ENCODE measurements at places on chromosomes 4 and X.

DNA sequence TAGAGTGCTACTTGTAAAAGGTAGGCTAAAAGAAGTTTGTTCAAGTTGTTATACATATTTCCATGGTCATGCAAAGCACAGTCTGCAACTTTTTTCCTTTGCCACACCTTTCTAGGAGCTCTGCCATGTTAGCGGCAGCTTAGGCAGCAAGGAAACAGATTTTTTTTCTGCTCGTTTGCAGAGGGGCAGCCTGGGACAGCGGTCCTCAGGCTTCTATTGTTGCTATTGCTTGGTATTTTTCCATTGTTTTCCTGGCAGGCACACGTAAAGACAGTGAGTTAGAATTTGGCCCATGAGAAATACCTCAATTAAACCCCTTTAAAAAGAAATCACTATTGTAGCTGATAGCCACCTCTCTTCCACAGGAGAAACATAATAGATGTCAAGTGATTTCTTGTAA is 391.4 kb downstream of the SH2D1A start:
- DNase-seq, result no peak

DNA sequence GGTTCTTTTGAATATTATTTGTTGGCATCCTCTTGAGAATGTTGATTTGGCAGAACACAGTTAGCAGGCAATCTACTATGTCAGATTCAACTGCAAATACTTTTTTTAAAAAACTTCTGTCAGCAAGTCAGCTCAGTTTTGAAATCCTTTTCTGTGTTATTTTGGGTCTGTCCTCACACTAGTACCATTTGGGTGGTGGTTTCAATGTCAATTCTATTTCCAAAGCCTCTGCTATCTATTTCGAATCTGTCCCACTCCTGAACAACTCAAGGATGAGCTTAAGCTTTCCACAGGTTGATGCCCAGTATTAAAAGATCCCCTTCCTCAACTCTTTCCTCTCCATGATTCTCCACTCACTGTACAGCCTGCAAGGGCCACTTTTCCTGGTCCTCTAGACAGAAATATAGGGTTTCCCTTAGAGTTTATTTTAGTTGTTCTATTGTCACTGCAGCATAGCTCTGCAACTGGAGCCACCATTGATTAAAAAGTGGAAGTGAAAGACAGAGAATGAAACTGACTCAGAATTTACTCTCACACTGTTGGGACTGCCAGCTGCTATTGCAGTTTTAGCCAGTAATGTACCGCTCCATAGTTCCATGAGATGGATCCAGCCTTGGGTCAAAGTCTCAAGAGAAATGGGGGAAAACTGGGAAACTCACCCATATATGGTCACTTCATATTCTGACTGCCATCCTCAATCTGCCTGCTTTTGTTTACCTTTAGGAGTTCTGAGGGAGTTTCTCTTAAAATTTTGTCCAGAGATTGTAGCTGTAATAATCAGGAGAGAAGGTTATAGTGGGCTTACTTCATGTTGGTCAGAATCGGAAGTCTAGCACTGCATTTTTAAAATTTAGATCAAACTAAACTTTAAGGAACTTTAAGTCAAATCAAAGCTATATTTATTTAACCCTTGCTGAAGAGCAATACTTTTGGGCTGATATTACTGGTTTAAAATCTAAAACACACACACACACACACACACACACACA is 14.6 kb downstream of the HDX start:
- DNase-seq, result no peak

- DNase-seq, result no peak
Observed at GRCh38 chrX:97498093-97498492, 614.4 kb downstream of the RPA4 start.

GRCh38 chr4:155319516-155319915 is 57.2 kb downstream of the MAP9 start:
- no peak for DNase-seq

GRCh38 chrX:84362184-84362838 is 139.9 kb downstream of the HDX start:
- no peak for DNase-seq

GRCh38 chr4:124450851-124451250 is 261.7 kb downstream of the ANKRD50 start:
- no peak for DNase-seq

DNA sequence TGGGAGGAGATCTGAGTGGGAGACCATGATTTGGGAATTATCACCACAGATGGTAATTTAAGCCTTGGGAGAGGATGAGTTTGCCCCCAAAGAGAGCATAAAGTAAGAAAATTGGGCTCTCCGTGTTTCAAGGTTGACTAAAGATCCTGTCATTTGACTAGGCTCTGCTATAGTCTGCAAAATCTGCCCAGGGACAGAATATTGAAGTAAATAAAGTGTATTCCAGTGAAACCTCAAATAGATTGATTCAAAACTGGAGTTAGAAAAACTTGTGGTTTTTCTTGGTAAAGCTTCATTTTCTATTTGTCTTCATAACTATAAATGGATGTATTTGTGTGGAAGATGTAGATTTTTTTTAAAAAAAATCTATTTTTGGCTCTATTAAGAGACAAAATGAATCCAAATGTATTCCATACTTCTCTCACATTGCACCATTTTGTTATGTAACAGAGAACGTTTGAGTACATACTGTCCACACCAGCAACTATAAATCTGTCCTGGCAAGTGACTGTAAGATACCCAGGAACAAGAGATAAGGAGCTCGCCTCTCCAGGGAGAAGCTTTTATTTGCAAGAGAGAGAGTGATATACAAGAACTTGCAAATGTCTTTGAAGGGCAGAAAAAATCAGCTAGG is 170.2 kb downstream of the CBR4 start:
- DNase-seq, result no peak

DNA sequence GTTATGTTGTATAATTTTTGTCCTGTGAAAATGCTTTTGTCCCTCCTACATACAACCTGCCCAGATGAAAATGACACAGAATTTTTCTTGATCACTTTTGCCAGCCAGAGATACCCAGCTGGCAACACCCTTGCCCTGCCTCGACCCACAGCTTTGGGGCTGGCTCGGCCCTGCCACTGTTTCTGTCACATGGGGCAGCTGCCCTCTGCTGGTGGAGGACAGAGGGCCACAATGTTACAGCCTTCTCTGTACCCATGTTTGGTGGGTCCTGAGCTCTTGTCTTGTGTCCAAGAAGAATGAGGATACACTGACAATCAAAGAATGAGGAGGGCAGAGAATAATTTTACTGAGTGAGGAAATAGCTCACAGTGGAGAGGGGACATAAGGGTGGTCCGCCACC is 31.1 kb downstream of the BMP15 start:
- no peak for DNase-seq

DNA sequence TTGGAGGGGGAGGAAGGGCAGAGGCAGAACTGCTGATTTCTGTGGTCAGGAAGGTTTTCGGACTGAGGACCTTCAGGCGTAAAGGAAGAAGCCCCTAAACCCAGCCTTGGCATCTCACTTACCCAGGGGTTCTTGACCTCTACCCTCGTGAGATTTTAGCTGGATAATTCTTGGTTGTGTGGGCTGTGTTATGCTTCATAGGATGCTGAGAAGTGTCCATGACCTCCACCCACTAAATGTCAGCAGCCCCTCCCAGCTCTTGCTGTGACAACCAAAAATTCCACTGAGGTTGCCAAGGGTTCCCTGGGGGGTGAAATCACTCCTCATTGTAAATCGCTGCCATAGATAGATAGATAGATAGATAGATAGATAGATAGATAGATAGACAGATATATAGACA is 5.8 kb upstream of the CRLF2 start:
- no peak for DNase-seq

GRCh38 chr4:148445071-148445859 is 3.1 kb upstream of the NR3C2 start:
- no peak for DNase-seq

- DNase-seq, result no peak
Observed at GRCh38 chr4:120723986-120724385, 198.5 kb downstream of the PRDM5 start.

- no peak for DNase-seq
Observed at GRCh38 chr4:16869594-16870245, 28.7 kb downstream of the LDB2 start.

DNA sequence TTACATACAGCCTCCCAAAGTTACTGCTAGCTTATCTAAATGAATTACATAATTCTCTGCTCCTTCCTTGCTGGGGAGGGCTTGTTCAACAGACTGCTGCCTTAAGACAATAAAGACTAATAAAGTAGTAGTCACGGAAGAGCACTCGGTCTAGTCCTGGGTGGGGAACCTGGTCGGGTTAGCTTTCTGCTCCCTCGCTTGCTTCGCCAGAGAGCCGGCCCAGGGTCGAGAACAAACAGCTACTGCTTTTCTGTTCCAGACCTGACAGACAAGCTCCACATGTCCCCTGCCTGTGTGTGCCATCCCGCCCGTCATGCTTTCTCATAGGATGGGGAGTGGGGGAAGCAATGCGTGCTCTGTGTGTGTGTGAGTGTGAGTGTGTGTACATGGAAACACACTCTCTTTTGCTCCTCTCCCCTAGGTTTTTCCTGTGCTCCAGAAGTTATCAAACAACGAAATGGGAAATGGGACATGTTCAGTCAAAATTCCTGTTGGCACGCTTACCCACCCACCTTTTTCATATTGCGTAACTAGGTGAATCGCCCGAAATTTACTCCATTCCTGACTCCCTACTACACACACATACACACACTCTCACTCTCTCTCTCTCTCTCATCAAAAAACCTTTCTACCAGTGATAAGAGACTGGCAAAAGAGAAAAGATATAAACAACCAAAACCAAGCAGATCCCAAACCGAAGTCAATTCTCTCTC is 1.3 kb downstream of the NPY1R start:
- no peak for DNase-seq

GRCh38 chrX:135327299-135327698 is 18.0 kb downstream of the ETDC start:
- DNase-seq, result no peak

DNA sequence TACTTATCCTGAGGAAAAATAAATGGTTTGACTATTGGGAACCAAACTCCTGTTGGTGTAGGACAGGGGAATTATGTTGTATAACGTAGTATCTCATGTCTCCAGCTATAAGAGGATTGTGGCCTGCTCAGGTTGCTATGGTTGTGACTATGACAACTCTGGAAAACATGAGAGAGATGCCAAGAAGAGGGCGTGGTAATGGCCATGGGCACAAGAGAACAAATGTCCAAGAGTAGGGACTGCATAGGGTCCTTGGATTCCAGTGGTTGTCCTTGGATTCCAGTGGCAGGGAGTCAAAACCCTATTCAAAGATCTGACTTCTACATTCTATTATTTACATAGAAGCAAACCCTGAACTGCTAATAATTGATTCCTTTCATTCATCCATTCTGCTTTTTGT is 6.8 kb upstream of the MOB1B start:
- DNase-seq, result no peak
